Activated CD4-positive, alpha-beta T cell treated with anti-CD3 and anti-CD28 coated beads for 48 hours (primary cell): ENCODE measurements at places on chromosomes 6 and 20.

GRCh38 chr20:47821481-47822100 lies 36.3 kb upstream of the SULF2 start:
- no peak for DNase-seq

DNA sequence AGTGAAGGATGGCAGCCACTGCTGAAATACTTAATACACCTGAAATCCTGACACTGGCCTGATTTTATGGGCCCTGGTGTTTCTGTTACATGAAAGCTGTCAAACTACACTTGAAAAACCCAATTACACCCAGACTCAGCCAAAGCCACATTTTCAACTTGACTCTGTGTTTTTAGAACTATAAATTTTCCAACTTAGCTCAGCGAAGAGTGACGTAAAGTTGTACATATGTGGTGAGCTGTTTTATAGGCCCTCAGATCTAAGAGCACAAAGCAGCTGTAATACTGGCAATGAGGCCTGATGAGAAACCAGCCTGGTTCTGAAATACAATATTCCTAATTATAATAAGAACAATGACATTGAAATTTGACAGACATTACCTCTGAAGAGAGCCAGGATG lies 18.6 kb downstream of the SCML4 start:
- DNase-seq: no peak

GRCh38 chr6:7424967-7425807 lies 35.6 kb downstream of the RIOK1 start:
- no peak for DNase-seq

DNA sequence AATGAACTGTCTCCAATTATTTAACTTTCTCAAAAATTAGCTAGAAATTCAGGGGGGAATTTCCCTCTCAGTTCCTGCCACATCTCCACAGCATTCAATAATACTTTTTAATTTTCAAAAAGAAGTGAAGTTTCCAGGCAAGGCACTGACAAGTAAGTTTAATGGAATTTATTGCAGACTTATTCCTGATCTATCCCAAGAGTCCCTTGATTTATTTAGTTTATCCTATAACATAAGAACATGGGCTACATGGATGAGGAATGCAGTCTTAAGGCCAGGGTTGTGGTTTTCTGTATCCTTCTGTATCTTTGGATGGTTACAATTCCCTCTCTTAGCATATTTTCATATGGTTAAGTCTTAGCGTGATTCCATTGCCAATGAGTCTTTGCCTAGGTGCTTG lies 126.5 kb downstream of the TSHZ2 start:
- DNase-seq: no peak

DNA sequence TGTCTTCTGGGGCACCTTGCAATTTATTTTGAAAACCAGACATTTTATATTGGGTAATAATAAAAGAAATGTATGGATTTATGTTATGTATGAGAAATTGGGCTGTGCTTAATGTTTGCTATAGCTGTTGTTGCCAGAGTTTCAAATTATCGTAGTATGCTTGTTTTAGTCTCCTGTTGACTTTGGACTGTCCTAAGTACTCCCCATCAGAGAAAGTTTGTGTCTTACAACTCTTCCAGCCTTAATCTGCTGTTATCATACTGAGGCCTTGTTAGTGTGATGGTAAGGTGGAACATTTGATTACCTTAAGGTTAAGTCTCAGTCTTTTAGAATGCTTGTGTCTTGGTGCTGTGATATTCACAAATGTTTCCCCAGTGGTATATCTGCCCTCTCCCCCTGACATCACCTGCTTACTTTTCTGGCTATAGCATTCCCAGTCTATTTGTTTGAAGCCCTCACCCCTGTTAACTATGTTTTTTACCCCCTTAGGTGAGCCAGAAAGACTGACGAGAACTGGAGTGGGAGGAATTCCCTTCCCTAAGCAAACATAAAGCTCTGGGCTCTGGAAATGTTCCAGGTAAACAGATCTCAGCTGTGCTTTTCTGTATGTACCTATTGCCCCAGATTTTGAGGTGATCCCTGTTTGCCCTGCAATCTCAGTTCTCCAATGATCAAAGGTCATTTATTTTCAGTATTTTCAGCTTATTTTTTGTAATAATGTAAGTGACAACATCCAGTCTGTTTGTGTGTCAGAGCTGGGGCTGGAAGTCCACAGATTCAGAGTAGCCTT lies 581.1 kb upstream of the CITED2 start:
- no peak for DNase-seq

DNA sequence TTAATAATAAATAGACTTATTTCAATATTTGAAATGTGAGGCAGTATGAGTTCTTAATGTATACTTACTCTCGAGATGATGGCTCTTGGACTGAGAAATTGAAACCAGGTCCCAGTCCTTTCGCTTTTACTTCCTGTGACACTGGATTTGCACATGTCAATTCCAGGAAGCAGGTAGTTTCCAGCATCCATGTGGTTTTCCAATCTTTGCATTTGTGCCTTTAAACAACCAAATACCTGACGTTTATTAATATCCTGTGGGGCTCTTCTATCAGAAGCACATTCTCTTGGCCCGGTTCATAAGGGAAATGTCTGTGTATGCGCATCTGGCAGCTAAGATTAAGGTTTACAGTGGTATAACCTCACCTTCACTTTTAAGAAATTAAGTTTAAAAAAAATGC lies 13.1 kb downstream of the UTRN start:
- DNase-seq: no peak

DNA sequence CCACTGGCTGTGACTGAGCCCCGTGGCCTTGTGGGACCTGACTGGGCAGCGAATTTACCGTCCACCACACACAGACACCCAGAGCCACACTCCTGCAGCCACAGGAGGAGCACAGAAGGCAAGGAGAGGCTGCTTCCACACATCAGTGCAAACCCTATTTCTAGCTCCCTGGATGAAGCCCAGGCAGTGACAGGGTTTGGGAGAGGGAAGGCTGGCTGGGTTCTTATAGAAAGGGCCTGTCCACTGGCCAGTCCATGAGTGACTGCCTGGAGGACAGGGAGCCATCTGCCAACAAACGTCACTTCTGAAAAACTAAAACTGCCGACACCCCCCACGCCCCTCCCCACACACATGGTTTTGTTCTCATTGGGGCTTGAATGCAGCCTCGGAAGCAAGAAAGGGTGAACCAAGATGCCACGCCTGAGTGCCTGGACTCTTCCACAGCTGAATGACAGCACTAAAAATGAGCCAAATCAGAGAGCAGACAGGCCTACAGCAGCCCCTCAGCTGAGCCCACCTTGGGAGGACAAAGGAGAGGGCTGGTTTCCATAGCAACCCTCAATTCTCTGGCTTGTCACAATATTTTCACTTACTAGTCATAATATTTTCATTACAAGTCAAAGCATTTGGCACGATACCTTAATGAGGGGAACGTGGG lies 38.4 kb downstream of the RRBP1 start:
- DNase-seq: no peak

DNA sequence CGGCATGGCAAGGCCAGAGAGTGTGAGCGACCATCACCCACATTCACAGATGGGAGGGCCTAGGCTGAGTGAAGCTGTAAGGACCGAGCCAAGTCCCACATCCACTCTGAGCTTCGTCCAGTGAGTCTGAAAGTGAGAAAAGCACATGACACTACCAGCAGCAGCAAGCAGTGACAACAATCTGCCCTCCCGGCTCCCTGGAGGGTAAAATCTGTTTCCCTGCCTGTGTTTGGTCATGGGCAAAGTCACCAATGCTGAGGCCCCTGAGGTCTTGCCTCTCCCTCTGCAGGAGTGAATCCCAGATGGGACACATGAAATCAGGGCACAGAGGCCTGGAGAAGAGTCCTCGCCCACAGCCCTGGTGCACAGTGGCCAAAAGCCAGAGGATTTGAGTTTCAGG lies 6.4 kb upstream of the CST7 start:
- DNase-seq: no peak

- DNase-seq: no peak
These were observed 663.5 kb downstream of the EPM2A start for GRCh38 chr6:145071836-145072235.

GRCh38 chr6:117451671-117452070 lies 25.9 kb upstream of the ROS1 start:
- no peak for DNase-seq

- no peak for DNase-seq
These were observed 72.1 kb downstream of the KHDC1L start for GRCh38 chr6:73152966-73153757.

GRCh38 chr6:162845972-162846371 lies 118.2 kb downstream of the PACRG start:
- DNase-seq: no peak

GRCh38 chr20:61015602-61016001 lies 236.5 kb upstream of the CDH4 start:
- DNase-seq: no peak

DNA sequence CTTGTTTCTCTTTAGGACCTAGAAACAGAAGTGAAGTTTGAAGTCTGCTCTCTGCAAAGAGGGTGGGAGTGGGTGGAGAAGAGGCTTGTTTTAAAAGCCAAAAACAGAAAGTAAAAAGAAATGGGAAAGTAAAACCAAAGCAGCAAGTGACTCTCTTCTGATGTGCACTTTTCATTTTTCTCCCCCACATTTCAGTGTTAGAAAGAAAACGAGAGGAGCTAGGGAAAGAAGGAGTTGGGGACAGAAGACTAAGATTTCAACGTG lies 1.3 kb downstream of the C6orf141 start:
- DNase-seq: peak; percentile 4

DNA sequence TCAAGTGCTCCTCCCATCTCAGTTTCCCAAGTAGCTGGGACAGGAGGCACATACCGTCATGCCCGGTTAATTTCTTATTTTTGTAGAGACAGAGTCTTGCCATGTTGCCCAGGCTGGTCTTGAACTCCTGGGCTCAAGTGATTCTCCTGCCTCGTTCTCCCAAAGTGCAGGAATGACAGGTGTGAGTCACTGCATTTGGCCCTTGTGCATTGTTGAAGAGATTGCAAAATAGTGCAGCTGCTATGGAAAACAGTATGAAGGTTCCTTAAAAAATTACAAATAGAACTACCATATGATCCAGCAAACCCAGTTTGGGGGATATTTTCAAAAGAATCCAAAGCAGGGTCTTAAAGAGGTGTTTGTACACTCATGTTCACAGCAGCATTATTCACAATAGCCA lies 69.1 kb downstream of the GJA10 start:
- no peak for DNase-seq

DNA sequence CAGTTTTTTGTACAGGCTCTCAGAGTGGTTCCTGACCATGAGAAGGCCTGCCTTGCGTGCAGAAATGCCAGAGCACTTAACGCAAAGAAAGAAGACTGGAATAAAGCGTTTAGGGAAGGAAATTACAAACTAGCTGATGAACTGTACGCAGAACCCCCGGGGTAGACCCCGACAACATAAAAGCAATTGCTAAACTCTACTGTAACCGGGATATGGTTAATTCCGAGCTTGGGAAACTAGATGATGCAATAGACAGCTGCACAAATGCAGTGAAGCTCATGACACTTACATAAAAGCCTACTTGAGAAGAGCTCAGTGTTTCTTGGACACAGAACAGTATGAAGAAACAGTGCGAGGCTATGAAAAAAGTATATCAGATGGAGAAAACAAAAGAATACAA lies 35.7 kb downstream of the CITED2 start:
- DNase-seq: no peak

- DNase-seq: no peak
These were observed 1.3 kb downstream of the KCNQ2 start for GRCh38 chr20:63471002-63471716.

GRCh38 chr6:152399399-152399798 lies 237.8 kb downstream of the SYNE1 start:
- no peak for DNase-seq

GRCh38 chr6:157953580-157954091 lies 28.0 kb upstream of the SYNJ2 start:
- no peak for DNase-seq

DNA sequence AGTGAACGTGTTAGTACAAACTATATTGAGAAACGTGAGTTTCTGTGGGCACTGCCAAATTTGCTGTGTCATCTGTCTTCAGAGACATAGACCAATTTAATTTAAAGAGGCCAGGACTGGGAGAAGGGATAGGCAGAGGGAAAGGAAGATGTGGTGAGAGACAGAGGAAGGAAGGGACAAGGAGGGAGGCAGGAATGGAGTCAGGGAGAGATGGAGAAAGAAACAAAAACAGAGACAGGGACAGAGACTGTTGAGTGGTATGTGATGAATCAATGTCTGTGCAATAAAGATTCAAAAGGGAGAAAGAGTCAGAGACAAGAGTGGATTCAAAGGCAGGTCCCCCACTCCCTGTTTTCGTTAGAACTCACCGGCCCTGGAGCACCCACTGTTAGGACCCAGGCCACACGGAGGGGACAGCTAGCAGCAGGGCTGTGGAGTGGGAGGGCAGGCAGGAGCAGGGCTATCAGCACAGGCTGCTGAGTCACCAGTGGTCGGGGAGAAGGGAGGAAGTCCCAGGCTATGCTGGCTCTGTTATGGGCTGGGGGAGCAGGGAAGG lies 51.6 kb upstream of the CHD6 start:
- no peak for DNase-seq

- DNase-seq: peak; percentile 47
These were observed 21.2 kb upstream of the BHLHE23 start for GRCh38 chr20:63027922-63028389.

GRCh38 chr6:155270561-155271091 lies 6.8 kb downstream of the CLDN20 start:
- DNase-seq: no peak

- peak; percentile 14 for DNase-seq
These were observed 117.3 kb downstream of the JARID2 start for GRCh38 chr6:15363164-15363522.

DNA sequence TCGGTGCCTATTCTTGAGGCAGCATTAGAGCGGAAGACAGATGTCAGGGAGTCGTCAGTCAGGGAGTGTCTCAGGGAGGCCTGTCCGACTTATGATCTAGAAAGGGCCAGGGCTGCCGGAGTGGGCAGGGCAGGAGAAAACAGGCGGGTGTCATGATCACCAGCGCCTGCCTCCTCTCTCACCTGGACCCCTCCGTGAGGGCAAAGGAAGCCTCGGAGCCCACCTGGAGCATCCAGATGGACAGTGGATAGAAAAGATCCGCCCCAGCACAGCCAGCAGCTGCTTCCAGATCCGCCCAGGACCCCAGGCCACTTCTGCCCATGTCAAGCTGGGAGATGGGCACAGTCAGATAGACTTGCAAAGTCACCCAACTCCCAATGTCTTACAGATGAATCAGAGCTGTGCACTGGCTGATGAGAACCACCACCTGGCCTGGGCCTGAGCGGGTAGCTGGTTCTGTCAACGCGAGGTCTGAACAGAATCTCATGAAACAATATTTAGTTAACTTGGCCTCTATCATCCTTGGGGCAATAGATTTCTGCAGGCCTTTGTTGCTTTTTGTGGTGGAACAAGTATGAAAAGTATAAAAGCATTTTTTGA lies 22.2 kb downstream of the PSMG4 start:
- DNase-seq: no peak
